GM18507 (cell line): ENCODE measurements at places on chromosomes 6 and 20.

DNA sequence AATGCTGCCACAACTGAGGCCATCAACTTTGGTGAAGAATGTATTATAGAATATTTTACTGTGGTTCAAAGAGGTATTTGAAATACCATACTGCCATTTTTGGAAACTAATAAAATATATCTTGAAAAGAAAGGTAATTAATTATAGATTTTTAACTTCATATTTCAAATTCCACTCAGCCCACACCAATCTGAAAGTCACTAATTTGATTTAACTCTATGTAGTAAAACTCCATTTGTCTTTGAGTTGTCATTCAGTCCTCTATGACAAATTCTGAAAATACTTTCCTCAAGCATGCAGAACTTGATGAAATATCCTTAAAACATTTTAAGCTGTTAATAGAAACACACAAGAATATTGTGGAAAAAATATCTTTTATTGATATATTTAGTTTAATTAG lies 1196.7 kb upstream of the CITED2 start:
- no peak for DNase-seq

DNA sequence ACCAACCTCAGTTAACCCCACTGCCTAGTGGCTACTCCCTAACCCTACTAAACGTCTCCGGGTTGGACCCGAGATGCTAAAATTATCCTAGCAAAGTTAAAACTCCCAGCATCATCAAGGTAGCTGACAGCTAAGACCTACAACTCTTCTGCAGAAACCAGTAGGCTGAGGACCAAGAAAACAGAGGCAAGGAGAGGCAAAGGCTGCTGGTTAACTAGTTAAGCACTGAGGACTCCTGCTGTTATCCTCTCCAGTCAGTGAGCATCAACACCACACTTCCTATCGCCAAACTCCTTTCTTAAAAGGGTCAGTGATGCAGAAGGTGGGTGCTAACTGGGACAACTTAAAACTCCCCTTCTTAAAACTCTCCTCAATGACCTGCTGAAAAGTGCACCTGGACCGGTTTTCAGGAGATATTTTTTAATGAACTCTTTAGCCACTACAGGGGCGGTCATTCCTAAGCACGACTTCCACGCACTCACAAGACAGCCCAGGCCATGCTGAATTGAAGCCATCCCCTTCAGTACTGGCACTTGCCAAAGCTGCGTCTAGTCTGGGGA lies 1.7 kb downstream of the TRERF1 start:
- DNase-seq: no peak

GRCh38 chr6:170026751-170027646 lies 263.9 kb downstream of the DLL1 start:
- DNase-seq: no peak

GRCh38 chr20:50645253-50646068 lies 45.9 kb downstream of the RIPOR3 start:
- no peak for DNase-seq

DNA sequence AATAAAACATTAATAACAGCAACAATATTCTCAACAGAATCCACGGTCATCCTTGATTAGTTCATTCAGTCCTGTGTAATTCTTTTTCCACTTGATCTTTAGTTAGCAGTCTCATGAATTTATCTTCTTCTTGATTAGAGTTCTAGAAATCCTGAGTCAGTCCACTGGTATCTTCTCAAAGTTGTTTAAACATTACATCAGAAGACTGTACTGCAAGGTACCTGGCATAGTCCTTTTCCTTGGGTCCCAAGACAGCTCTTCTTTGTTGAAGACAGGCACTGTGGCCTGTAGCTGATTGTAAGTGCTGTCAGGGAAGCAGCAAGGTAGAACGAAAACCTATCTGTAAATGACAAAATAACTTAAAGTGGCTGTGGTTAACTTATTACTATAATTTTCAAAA lies 11.8 kb downstream of the MAP3K4 start:
- DNase-seq: no peak

- DNase-seq: peak; percentile 11
Observed at GRCh38 chr6:6131492-6132109, 124.9 kb upstream of the NRN1 start.

DNA sequence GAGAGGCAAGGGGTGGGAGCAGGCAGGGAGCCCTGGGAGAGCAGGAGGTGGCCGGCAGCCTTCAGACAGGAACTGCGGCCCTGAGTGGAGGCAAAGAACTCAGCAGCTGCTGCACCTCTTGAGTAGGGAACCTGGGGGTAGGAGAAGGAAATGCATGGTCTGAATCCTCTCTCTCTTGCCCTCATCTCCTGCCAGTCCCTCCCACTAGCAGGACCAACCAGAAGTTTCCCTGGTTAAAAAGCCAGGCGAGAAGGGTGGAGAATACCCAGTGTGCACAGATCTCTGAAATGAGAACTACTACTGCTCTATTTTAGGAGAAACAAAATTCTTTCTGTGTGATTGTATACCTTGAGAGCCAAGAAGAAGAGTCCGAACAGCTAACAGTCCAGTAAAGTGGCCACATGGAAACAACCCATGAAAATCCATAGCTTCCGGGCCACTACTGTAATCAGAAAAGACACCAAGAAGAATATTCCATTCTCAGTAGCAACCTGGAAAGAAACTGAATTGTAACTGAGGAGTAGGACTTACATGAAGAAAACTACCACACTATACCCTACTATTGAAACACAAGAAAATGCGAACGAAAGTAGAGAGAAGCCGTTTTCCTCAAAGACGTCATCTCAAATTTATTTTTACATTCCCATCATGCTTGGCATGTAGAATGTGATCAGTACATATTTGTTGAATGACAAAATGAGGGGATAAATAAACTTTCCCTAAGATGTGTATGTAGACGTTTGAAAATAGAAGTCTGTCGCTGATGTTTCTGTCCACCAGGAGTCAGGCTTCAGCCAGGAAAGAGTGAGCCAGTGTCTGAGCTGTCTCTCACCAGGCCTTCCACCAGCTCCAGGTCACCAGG lies 25.6 kb downstream of the WRNIP1 start:
- peak; percentile 65 for DNase-seq

- no peak for DNase-seq
Observed at GRCh38 chr6:112040956-112041355, 12.9 kb upstream of the CCN6 start.

GRCh38 chr20:47914792-47915191 lies 129.5 kb upstream of the SULF2 start:
- no peak for DNase-seq

DNA sequence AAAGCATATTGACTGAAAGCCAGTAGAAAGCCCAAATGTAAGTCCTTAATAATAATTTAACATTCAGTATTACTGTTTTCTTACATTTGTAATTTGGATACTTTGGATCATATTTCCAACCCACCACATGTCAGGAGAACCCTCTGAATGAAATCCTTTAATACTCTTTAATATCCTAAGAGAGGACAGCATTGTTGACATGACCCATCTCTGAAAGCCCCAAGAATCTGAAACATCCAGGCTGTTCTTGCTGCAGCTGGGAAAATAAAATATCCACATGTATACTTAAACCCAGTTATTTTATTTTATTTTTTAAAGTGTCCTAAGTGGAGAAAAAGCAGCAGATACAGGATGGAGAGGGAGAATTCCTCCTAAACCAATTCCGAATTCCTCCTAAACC lies 130.8 kb upstream of the RIPOR2 start:
- no peak for DNase-seq
